ENCODE measurements at places on chromosomes 1 and 21. TPM values are rescaled to one million over a fixed set of nuclear protein-coding genes. Genes with fewer than 3 reads are reported as not detected.

Gene MPC2
- 28.9 TPM for total RNA-seq

Gene LDLRAD1
- total RNA-seq = not detected

Gene KRTAP13-2
- not detected for total RNA-seq

Gene ZNF593OS
- total RNA-seq = not detected

Gene TMOD4
- total RNA-seq = not detected

Gene PIGR
- total RNA-seq = not detected

Gene LCE3E
- total RNA-seq = not detected

Gene RYR2
- total RNA-seq = not detected

Gene SFN
- not detected for total RNA-seq

Gene GPR25
- total RNA-seq = not detected

Gene SYCP1
- not detected for total RNA-seq

Gene MT1HL1
- total RNA-seq = not detected

Gene KCNA3
- not detected for total RNA-seq

Gene RGS5
- total RNA-seq = 21.0 TPM

Gene TSPEAR
- not detected for total RNA-seq

Gene ELAPOR1
- 0.53 TPM for total RNA-seq

Gene NUP210L
- 0.07 TPM for total RNA-seq

Gene DISP1
- total RNA-seq = 1.9 TPM

Gene OLIG2
- total RNA-seq = not detected

Gene RIPPLY3
- not detected for total RNA-seq

Gene SLAMF8
- not detected for total RNA-seq

Gene GPR52
- total RNA-seq = 2.9 TPM

Gene GABRD
- not detected for total RNA-seq

Gene TEDDM1
- not detected for total RNA-seq

Gene KIF14
- total RNA-seq = 30.3 TPM

Gene H3-3A
- total RNA-seq = 295 TPM

Gene CLEC20A
- not detected for total RNA-seq

Gene CHIA
- total RNA-seq = not detected

Gene CLIC6
- total RNA-seq = under 0.01 TPM

Gene MCOLN3
- not detected for total RNA-seq
